ENCODE measurements at places on chromosomes 11 and 22.

DNA sequence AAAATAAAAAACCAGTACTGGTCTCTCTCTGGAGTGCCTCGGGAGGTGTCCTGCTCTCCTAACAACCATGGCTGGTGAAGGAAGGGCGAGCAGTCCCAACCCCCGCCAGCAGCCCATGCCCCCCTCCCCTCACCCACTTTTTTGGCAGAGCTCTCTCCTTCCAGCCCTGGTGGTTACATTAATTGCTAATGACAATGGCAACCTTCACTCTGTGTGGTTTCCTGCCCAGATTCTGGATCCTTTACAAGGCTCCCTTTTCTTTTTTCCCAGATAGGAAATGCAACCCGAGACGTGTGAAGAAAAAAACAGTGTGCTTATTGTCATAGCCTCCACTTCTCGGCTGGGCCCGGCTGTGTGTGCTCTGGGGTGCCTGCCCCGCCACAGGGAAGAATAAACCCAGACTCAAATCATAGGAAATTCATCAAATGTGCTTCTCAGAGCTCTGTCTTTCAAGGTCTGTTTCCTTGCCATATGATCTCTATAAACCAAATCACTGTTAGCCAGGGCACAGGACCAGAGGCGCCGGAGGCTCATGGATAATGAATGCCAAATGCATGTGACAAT, 513.0 kb downstream of the SOX6 start:
- DNase-seq, result no peak

DNA sequence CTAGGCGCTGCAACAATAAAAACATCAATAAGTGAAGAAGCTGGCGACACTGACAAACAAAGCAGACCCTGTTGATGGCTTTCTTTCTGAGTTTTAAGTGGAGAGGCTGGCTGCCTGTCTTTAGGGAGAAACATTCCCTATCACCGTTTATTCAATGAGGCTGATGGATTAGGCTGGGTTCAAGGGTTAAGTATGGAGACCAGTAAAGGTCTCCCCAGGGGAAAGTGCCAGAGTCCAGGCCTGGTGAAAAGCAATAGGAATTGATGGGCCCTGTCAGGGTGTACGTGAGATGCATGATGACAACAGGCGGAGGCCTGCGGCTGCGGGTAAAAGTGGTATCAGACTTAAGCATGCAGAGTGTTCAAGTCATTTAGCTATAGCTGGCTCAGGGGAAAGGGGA, 102.6 kb downstream of the ALX4 start:
- no peak for DNase-seq

GRCh38 chr11:76763573-76764346, 19.4 kb upstream of the TSKU start:
- no peak for DNase-seq

- DNase-seq, result no peak
Measured at GRCh38 chr22:49300241-49300640, 527.4 kb downstream of the BRD1 start.

GRCh38 chr11:29336727-29337575, 679.9 kb downstream of the KCNA4 start:
- DNase-seq, result no peak

GRCh38 chr11:134474070-134474860, 62.2 kb upstream of the B3GAT1 start:
- no peak for DNase-seq

GRCh38 chr11:57566905-57567514, 462 bp downstream of the UBE2L6 start:
- DNase-seq, result peak; percentile 48

DNA sequence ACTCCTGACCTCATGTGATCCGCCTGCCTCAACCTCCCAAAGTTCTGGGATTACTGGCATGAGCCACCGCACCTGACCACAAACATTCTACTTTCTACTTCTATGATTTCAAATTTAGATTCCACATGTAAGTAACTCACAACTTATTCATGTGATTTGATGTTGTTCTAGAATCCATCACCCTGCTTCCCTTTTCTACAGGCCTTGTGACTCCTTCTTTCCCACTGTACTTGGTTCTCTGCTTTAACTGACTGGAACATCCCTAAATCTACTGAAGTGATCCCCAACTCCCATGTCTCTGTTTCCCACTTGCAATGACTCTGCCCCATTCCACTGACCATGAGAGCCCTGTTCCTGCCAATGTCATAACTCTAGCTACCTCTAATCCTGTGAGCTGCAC, 25.7 kb upstream of the MRPL17 start:
- no peak for DNase-seq

DNA sequence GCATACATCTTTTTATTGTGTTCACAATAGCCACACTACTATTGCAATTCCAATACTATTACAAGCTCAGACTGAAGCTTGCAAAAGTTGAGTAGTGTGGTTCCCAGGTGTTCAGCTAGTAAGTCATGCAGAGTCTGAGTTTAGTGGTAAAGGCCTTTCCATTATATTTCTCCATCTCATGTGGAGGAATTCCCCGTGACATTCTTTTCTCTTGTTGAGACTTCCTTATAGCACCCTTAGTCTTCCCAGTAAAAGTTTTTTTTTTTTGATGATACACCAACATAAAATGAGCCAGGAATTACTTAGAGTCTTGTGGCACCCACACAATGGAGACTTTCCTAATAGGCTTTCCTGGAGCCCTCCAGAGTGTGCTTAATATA, 110.8 kb downstream of the UVRAG start:
- no peak for DNase-seq

GRCh38 chr11:116852261-116853031, 15.0 kb upstream of the APOA1 start:
- DNase-seq, result peak; percentile 47

DNA sequence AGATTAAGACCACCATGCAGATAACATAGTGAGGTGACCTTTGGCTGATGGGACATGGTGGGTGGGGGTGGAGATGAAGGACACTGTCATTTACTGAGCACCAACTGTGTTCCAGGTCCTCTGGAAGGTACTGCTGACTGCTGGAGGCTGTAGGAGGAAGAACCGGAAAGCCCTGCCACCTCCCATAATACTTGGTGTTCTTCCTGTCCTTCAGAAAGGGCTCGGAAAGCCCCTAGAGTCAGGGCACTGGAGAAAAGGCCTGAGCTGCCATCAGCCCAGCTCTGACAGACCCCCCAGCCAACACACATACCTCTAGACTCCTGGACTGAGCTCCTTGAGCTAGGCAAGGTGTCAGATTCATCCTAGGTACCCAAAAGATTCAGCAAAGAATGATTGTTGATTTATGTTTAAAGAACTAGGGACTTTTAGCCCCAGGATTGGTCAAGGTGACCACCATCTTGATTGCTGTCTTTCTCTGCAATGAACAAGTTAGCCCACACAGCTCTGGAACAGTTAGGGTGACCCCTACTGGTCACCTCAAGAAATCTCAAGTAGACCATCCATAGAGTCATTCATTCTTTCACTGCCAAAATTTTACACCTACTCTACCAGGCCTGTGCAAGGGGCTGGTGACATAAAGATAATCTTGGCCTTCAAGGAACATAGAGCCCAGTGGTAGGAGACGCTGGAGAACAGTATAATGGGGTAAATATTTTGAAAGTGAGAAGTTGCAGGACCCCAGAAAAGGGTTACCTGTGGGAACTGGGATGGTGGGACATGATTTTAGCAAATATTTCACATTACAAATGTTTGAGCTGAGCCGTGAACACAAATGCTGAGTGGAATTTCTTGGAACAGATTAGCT, 39.4 kb downstream of the IRAG1 start:
- DNase-seq, result peak; percentile 77

DNA sequence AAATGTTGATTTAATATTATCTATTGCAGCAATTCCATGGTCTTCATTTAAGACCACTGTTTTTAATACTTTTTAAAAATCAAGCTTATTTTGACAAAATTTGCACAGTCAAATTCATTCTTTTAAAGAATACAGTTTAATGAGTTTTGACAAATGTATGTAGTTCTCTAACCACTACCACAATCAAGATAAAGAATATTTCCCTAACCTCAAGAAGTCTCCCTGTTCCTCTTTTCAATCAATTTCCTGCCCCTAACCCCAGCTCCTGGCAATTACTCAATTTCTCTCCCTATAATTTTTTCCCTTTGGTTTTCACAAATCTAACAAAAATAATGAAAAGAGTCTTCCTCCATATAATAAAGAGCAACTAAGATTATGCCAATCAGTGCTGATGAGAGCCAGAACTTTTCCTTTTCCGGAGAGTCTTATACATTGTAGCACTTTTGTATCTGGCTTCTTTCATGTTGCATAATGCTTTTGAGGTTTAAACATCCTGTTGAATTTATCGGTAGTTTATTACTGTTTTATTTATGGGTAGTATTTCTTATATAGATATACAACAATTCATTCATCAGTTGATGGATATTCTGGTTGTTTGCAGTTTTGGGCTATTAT, 231.7 kb downstream of the AASDHPPT start:
- DNase-seq, result no peak

DNA sequence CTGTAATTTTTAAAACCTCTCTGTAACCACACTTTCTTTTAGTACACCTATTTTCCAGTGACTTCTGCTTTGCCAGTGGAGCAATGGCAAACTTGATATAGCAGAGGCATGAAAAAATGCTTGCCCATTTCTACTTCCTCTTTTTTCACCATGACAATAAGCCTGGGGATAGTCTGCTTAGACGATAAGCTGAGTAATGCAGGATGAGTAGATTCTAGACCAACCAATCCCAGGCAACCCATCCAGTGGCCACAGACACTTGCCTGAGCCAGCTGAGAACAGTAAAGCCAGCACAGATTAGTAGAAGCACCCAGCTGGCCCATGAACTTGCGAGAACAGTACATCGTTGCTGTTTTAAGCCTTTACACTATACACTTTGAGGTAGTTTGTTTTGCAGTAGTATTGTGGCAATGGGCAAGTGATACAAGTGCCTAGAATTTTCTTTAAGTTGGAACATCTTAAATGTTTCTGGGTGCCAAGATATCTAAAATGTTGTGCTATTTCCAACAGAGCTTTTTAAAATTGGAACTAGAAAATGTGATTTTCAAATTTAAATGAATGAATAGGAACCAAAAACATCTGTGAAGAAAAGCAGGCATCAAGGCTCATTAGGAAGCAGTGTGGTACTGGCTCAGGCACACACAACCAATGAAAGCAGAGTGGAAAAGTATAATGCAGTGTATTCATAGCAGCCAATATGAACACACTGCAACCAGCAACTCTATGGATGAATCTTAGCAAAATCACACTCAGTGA, 37.7 kb downstream of the DDI1 start:
- DNase-seq, result peak; percentile 76

GRCh38 chr11:75031224-75031753, 42.6 kb downstream of the NEU3 start:
- DNase-seq, result peak; percentile 91

- DNase-seq, result peak; percentile 76
Measured at GRCh38 chr11:75429902-75430713, 2.9 kb downstream of the KLHL35 start.

- DNase-seq, result no peak
Measured at GRCh38 chr11:31096191-31096805, 273.2 kb downstream of the DCDC1 start.

DNA sequence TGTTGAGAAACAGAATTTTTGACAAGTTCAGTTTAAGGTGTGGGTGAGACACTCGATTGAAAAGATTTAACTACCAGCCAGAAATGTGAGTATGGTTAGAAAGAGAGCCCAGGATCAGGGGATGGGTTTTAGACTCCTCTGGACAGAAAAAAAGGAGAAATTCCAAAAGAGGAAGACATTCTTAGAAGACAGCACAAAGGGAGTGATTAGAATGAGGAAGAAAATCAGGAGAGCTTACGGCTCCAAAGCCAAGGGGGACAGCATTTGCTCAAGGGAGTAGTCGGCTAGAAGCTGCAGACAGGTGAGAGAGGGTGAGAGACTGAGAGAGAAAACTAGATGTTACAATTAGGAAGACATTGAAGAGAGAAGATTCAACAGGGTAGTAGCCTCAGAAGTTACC, 166.1 kb downstream of the ADAMTS15 start:
- no peak for DNase-seq

DNA sequence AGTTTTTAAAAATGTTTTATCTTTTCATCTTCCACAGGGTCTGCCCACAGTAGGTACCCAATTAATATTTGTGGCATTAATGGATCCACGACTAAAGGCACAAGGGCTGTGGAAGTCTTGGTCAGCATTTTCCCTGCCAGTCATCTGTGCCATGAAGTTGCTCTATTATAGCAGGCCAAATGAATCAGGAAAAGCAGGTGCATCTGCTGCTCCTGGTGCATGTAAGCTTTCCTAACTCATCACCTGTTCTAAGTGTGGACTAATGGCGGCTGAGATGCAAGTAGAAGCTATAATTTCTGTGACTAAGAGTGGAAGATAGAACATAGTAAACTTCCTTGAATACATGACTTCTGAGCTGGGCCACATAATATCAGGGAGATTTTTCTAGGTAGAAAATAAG, 182.5 kb upstream of the TENM4 start:
- no peak for DNase-seq

DNA sequence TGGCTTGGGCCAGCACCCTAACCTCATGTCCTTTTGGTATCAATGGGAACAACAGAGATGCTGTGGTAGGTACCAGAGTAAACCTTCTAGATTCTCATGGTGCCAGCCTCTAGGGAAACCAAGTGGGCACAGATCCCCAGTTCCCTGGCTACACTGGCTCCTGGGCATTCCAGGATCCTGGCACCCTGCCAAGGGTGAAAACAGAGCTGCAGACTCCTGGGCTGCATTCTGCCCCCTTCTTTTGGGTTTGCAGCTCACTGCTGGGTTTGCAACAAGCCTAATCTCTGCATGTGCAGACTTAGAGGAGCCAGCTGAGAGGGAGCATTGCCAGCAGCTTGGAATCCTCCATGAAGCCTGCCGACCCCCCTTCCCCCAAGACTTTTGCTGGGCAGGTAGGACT, 30.6 kb downstream of the PRDM11 start:
- no peak for DNase-seq

- no peak for DNase-seq
Measured at GRCh38 chr11:125062931-125063428, at the start of gene SLC37A2. SLC37A2 (plus strand) TSS chr11:125063305; CDS start chr11:125063368, 63 bp downstream.

DNA sequence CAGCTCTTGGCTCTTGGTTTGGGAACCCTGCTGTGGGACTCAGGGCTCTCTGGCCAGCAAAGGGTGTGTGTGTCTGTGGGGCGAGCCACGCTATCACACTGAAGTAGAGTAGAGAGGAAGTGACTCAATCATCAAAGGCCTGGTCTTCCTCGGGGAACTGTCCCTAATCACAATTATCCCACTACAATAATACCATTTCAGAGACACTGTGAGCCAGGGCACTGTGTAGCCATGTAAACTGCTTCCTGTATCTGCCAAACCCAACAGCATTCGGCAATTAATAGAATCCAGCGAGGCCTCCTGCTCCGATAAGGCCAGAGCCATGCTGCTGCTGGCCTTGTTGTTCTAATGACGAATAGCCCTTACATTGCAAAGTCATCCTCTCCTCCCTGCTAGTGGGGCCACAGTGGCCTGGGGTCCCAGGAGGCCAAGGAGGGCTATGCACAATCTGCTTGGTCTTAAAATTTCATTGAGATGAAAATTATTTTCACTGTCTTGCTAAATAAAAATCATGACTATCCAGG, 49.8 kb upstream of the LMO2 start:
- peak; percentile 88 for DNase-seq

DNA sequence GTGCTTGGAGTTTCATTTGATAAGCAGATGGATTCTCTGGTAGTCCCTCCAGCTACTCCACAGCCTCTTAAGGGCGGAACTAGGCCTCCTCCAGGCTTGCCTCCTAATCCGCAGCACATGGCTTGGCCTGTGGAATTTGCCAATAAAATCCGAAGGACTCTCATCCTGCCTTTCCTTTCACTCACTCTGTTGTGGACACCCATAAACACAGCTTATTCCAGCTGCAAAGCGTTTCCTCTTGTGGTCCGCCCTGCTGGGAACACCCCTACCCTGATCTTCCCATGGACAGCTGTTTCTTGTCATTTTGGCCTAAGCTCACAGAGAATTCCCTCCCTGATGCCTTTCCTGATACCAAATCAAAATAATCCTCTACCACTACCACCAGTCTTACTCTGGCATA, 546.2 kb downstream of the NTM start:
- DNase-seq, result no peak

- no peak for DNase-seq
Measured at GRCh38 chr11:626475-627307, at the start of gene SCT. SCT (minus strand) TSS chr11:627181; CDS start chr11:627143, 38 bp downstream.
